Fibroblast of mammary gland (primary cell): ENCODE measurements at places on chromosomes 1 and 21.

DNA sequence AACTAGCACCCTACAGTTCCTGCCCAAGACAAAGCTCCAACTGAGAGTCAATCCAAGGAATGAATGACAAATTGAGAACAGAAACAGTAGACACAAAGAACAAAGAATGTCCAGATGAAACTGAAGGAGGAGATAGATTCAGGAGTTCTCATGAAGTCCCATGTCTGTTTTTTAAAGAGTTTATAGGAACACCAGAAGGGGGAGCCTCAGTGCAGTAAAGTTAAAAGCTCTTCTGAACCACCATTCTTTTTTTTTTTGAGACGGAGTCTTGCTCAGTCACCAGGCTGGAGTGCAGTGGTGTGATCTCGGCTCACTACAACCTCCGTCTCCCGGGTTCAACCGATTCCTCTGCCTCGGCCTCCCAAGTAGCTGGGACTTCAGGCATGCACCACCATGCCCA, 323.6 kb downstream of the MRPL39 start:
- peak; percentile 68 for DNase-seq

DNA sequence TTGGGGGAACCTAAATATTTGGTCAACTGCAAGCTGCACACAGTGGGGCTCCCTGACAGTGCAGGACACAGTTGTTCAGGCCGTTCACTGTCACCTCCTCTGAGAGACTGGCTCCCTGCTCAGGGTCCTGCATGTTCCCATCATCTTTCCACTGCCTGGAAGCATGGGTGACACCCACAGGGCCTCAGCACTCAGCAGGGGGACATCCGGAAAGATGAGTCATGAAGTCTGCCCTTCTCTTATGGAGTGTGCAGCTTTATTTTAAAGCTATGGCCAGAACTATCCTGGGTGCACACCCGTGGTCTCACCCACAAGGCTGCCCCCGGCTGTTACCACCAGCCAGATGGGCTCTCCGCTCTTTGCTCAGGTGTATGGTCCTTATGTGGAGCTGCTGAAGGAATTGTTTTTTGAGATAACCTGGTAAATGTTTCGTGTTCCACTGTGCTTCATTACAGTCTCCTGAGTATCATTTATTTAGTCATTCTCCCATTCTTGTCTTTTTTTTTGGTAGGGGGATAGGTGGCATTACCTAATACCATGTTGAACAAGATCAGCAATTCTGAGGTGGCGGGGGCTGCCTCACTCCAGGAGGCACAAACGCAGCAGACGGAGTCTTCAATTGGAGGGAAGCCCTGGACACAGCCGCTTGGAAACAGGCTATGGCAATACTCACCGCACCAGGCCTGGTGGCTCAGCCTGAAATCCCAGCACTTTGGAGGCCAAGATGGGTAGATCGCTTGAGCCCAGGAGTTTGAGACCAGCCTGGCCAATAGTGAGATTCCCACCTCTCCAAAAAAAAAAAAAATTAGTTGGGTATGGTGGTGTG, 14.3 kb downstream of the TRIM11 start:
- no peak for DNase-seq

DNA sequence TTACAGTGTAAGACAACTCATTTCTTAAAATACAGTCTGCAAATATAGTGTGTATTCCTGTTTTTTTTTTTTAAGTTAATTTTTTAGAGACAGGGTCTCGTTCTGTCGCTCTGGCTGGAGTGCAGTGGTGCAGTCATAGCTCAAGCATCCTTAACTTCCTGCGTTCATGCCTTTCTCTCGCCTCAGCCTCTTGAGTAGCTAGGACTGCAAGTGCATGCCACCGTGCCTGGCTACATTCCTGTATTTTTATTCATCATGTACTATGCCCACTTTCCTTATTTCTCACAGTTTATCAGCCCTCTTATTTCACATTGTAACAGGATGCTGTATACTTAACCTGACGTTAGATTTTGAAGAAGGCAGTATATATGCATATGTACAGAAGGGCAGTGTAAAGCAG, 26.7 kb downstream of the MIER1 start:
- DNase-seq = peak; percentile 32

- DNase-seq = no peak
These were observed 34.1 kb upstream of the COL11A1 start for GRCh38 chr1:103142461-103142860.

DNA sequence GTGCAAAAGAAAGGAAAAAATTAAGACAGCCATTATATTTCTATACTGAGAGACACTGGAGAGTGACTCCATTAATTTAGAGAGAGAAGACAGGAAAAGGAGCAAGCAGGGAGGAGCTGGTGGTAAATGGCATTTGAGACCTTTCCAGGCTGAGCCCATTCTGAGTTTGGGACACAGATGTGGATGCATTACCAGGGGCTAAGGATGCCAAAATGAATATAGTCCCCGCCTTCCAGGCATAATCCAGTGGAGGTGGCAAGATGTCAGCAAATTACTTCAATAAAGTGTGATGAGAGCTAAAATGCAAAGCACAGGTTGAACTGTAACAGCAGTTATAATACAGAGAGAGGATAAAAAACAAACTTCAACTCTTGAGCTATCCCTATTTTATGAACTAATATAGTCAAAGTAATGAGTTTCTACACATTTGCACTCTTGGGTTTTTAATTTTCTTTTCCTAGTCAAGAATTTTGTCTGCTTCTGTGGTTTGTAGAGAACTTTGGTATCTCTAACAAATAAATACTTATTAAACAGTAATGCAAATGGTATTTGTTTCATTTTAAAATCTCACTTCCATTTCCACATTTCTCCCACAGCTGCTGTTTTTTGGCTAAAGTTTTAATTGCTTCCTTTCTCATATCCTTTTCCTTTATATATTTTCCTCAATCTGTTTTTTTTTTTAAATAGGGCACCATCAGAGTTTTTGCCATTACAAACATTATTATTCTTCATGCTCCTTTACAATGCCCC, 228.2 kb upstream of the KCNK2 start:
- no peak for DNase-seq

GRCh38 chr1:46806196-46807020, 7.6 kb downstream of the CYP4B1 start:
- peak; percentile 36 for DNase-seq

GRCh38 chr1:38026592-38027200, 14.2 kb downstream of the UTP11 start:
- peak; percentile 61 for DNase-seq

GRCh38 chr1:147736883-147737282, 23.5 kb downstream of the GJA5 start:
- no peak for DNase-seq

GRCh38 chr1:225713281-225713680, 60.4 kb upstream of the ENAH start:
- no peak for DNase-seq

GRCh38 chr1:41724248-41724647, 194.5 kb downstream of the HIVEP3 start:
- no peak for DNase-seq

- DNase-seq = peak; percentile 70
These were observed 57.1 kb upstream of the PPP2R5A start for GRCh38 chr1:212228076-212228475.

DNA sequence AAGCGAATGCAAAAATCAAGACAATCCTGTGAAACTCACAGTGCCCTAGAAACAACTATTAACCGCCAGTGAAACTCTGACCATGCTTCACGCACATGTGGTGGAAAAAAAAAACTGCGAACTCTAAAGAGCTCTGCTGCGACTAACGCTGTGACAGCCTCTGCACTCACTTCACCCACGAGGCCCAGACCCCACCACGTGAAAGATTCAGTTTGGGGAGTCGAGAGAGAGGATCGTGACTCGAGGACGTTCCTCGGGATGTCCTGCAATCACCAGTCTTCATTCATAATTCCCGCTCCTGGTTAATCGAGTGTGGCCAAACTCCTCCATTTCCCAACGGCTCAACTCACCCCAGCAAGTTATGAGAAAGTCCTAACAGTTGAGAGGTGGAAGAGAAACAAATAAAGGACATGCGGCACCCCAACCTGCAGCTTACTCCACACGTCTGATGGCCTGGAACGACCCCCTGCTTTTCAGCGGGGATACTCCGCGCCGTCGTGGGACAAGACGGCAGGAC, 1.1 kb downstream of the SERBP1 start:
- peak; percentile 25 for DNase-seq

DNA sequence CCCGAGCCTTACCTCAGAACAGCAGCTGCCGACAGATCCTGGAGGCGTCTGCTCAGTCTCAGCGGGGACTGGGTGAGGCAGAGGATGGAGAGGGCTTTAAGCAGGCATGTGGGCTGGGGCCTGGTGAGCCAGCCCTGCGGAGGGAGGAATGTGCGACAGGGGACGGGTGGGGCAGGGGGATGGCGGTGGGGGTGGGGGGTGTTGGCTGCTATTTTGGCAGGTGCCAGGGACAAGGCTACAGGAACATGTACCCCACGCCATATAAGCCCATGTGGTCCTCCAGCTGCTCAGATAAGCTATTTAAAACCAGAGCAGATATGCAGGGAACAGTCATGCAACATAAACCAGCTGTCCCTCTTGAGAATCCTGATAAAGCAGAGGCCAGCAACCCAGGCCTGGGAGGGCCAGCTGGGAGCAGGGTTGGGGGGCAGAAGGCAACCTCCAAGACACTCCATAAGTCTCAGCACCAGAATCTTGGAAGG, at the start of gene TNNT2:
Gene TNNT2, minus strand, starts transcription at position 70 of the 482 bp plus-strand sequence. CDS start 4,426 bp downstream, outside the sequence.
- DNase-seq = no peak

DNA sequence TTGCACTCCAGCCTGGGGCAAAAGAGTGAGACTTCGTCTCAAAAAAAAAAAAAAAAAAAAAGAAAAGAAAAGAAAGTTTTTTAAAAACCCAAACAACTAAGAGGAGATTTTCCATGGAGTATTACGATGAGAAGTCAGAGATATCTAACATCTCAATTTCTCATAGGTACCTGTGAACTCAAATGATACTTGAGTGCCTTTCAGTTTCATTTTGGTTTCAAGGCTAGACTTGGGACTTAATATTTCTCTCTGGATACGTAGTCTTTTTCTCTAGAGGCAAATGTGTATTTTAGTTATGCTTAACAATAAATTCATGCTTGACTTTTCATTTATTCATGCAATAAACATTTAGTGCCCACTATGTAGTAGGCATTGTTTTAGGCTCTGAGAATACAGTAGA, 15.0 kb downstream of the ZYG11B start:
- DNase-seq = no peak

DNA sequence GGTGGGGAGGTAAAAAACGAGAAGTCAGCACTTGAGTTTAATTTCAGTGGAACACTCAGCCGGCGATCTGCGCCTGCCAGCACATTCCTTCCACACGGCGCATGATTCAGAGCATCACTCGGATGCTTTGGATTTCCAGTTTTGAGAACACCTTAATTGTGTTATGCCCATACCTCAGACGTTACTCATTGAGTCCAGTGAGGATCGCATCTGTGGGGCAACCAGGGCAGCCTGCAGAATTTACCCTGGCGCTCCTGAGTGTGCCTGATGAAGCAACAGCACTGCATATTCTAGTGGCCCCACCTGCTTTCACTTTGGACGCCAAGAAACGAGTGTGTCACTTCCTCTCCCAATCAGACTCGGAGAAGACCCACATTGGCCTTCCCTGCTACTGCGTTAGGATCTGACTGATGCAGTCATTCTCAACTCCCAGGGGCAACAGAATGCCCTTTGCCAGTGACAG, 19.9 kb downstream of the FAM89A start:
- DNase-seq = no peak

DNA sequence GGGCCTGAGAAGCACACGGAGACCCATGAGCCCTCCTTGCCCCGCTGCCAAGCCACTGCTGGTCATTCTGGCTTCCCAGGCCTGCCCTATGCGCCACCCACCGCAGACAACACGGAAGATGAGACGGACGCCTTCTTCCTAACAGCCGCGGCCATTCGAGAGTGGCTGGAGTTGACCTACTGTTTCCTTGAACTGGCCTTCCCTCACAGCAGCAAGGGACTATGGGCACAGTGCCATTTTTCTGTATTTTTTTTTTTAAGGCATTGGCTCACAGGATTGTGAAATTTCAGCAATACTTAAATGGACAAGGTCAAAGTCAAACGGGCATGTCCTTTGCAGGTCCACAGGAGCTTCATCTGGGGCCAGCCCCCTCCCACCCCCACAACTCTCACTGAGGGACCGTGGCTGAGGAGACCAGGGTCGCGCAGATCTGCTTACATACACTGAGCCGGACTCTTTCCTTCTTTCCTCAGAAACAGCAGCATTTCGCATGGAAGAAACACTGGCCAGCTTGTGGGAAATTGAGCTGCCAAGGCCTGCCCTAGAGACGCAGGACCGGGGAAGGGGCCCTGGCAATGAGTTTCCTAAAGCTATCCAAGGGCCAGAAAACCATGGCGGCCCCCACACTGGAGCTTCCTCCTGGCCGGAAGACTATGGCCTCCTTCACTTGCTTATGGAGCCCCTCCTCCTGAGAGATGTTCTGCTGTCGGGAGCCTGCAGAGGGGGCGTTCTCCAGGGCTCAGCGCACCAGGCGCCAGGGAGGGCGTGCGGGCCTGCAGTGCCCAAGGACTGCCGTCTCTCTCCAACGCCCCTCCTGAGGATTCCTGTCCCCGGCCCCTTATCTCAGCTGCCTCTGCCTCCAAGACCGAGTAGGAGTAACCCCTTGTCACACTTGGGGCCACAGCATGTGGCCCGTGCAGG, 98.9 kb downstream of the PGBD5 start:
- DNase-seq = peak; percentile 29

- DNase-seq = no peak
These were observed 554.6 kb upstream of the NCAM2 start for GRCh38 chr21:20443558-20444155.

GRCh38 chr1:235339746-235340145, 11.4 kb downstream of the GGPS1 start:
- DNase-seq = no peak

- peak; percentile 19 for DNase-seq
These were observed 462 bp upstream of the TLCD4 start for GRCh38 chr1:95116580-95117206.

- DNase-seq = no peak
These were observed 354.2 kb upstream of the ESRRG start for GRCh38 chr1:217077426-217077825.

DNA sequence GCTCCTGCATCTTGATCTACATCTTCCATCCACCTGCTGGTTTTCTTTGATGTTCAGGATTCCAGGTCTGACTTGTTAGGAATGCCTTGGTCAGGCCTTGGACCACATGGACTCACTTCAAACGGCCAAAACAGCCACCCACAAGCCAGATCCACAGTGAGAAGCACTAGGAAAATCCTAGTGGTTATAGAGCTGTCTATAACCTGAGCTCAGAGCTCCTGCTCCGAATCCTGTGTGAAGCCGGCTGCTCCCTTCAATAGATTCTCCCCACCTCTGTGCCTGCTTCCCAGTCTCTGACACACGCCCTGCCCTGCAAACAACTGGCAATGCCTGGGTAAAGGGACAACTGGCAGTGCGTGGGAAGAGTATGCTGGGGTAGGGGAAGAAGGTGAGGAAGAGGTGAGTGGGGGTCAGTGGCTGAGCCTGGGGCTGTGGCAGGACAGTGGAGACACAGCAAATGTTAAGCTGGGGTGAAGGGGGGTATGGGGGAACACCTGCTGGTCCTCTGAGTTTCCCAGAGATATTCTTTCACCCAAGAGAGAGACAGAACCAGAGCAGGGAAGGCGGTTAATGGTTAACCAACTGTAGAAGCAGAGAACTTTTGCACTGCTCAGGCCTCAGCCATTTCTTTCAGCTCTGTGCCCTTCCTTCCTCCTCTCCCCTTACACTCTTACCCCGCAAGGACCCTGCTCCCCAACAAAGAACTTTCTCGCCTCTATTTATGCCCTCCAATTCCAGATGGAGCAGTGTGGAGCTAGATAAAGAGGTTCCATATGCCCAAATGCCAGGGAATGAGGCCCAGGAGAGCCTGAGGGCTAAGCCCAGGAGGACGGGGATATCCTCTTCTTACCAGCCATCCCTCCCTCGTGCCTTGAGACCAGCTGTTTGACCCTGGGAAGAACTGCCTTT, 4.5 kb downstream of the PLXNA2 start:
- no peak for DNase-seq
